ENCODE measurements at places on chromosomes 16 and 17.

GRCh38 chr16:23629516-23629915 is 11.6 kb downstream of the PALB2 start:
- no peak for DNase-seq

DNA sequence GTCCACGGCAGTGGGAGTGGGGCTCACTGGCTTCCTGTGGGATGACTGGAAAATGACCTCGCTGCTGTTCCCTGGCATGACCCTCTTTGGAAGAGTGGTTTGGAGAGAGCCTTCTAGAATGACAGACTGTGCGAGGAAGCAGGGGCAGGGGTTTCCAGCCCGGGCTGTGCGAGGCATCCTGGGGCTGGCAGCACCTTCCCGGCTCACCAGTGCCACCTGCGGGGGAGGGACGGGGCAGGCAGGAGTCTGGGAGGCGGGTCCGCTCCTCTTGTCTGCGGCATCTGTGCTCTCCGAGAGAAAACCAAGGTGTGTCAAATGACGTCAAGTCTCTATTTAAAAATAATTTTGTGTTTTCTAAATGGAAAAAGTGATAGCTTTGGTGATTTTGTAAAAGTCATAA is 7.8 kb upstream of the RNF213 start:
- peak; percentile 80 for DNase-seq

DNA sequence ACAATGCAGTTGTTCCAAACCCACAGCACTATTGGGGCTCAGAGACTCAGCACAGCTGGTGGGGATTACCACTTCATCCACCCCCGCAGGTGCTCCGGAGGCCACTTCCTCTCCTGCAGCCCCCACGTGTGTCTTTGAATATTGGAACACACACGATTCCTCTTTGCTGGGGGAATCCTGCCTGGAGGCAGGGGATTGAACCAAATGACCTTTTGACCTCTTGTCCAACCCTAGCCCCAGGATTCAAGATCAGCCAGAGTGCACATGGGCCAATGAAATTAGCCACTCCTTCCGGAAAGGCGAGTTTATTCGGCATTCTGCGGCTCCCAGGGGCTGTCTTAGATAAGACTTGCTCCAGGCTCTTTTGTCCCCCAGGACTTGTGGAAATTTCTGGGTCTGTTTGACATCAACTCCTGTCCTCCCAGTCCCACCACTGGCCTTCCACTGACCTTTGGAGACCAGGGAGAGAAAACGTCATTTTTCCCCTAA is 350.2 kb downstream of the FOXL1 start:
- DNase-seq = no peak

- no peak for DNase-seq
Observed at GRCh38 chr17:69223809-69224208, 4.8 kb downstream of the ABCA10 start.

DNA sequence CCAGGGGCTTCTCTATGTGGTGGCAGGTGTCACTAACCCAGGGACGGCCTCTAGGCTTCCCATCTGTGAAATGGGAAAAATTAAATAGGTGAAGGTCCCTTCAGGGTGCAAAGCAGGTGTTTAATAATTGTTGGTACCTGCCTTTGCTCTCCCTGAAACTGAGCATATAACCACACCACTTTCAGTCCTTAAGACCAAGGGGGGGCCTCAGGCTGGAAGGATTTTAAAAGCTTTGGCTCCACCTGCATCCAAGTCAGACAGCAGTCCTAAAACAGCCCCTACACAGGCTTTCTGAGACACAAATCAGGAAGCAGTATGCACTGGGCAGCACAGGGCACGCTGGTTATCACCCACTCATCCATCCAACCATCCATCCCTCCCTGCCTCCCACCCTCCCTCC is 55.0 kb downstream of the TK2 start:
- no peak for DNase-seq

- DNase-seq = no peak
Observed at GRCh38 chr17:2745317-2746037, 4.0 kb downstream of the CCDC92B start.

GRCh38 chr17:44928136-44928535 is 12.8 kb upstream of the GFAP start:
- no peak for DNase-seq

DNA sequence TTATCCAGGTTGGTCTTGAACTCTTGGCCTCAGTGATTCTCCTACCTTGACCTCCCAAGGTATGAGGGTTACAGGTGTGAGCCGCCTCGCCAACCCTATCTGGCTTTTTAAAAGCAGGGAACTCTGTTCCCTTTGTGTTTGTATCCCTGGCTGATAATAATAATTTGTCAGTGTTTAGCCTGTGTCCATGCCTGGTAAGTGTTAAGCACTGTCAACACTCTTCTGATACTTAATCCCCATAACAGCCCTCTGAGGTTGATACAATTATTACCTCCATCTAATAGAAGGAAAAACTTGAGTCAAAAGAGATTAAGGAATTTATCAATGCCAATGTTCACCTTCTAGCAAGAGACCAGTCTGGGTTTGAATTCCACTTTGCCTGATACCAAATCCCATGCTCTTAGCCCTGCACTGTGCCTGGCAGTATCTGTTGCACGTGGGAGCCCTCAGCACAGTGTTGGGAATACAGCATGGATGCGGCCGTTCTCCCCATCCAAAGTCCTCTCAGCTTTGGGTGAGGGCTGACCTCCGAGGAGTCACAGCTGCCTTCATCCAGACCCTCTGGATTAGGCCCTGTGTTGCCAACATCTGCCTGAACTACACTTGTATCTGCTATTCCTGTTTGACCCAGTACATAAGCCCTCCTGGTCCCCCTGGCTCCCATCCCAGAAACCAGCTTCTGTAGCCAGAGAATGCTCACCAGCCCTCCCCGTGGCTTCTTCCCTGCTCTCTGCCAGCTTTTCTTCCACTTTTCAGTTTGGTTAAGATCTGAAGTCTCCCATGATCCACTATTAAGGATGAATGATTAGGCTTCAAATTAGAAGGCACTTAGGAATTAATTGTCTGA is 335.6 kb upstream of the ASIC2 start:
- no peak for DNase-seq

DNA sequence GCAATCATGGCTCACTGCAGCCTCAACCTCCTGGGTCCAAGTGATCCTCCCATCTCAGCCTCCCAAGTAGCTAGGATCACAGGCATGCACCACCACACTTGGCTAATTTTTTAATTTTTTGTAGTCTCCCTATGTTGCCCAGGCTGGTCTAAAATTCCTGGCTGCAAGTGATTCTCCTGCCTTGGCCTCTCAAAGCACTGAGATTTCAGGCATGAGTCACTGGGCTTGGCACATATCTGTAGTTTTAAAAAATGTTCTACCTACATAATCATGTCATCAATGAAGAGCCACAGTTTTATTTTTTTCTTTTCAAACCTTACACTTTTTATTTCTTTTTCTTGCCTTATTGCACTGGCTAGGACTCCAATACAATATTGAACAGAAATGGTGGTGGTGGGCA is 33.1 kb upstream of the COL1A1 start:
- DNase-seq = no peak

- no peak for DNase-seq
Observed at GRCh38 chr16:15894571-15895374, 6.4 kb upstream of the CEP20 start.

GRCh38 chr16:26993963-26994362 is 72.8 kb upstream of the C16orf82 start:
- no peak for DNase-seq

DNA sequence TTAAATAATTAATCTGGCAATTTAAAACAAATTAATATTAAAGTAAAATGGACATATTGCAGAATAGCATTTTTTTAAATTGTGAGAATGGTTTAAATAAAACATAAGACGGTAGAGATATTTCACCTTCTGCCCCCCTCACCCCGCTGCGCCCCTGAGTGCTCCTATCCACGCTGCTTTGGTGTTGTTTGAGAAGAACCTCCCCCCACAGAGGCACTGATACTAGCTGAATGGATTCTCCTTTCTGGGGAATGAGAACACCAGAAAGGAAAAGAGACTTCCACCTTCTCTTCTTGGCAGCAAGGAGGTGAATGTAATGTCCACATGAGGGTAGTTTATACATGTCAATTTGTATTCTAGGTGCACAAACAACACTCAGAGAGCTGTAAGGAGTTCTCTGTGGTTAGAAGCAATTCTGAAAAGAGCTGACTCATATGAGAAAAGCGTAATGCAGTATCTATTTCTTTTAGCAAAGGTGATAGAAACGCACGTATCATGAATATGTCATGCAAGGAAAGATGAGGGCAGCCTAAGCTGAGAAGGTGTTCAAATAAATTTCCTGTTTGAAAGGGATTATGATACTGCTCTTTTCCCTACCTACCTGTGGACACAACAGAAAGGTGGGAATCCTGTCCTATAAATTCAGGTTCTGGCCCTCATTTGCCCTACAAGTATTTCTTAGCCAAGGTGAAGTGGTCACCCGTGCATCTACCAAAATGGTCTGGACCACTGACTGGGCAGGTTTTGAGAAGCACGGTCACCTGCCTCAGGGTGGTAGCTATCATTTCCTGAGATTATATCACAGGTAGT is 126.9 kb downstream of the PARN start:
- no peak for DNase-seq

DNA sequence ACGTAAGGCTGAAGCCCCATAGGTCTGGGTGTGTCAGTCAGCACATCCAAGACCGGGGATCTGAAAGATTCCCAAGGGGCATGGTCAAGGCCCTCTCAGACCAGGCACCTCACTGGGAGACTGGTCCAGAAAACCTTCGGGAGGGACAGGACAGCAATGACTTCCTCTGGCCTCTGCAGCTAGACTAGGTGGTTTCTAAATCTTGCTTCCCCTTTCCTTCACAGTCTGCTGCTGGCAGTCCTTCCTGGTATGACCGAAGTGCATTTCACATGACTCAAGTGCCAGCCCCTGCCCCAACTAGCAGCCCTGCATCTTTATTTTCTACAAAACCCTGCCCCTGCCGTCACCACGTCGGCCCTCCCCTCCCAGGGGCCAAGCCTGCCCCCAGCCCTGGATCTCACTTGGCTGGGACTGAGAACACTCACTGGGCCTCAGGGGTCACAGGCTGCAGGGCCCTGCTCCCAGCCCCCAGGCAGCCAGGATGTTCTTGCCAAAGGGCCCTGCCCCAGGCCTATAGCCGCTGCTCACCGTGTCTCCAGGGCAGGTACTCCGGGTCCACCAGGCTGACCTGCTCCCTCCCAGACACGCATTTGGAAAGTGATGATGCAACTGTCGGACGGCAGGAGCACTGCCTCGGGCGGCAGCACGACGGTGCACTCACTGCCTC is 18.3 kb downstream of the POLR3K start:
- DNase-seq = no peak

GRCh38 chr16:69839240-69839688 is 77.1 kb downstream of the WWP2 start:
- DNase-seq = no peak

GRCh38 chr17:68455901-68456338 is 1.4 kb downstream of the WIPI1 start:
- no peak for DNase-seq

GRCh38 chr17:54983260-54983659 is 14.7 kb downstream of the STXBP4 start:
- DNase-seq = no peak

GRCh38 chr17:71440513-71440912 is 680.3 kb upstream of the SOX9 start:
- DNase-seq = no peak

- no peak for DNase-seq
Observed at GRCh38 chr17:54324813-54325212, 502.1 kb downstream of the KIF2B start.

DNA sequence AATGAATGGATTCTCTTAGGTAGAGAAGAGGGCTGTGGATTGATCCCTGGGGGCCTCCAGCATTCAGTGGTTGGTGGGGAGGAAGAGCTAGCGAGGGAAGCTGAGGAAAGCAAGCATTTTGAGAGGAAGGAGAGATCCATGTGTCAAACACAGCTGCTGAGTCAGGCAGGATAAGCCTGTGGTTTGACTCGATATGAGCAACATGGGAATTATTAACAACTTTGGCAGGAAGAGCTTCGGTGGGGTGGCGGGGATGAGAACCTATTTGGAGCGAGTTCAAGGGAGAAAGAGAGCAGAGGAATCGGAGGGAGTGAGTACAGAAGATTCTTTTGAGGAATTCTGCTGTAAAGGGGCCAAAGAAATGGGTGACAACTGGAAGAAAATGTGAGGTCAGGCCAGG is 59.5 kb upstream of the CDC42EP4 start:
- no peak for DNase-seq

GRCh38 chr17:33583518-33584417 is 290.7 kb upstream of the ASIC2 start:
- no peak for DNase-seq

DNA sequence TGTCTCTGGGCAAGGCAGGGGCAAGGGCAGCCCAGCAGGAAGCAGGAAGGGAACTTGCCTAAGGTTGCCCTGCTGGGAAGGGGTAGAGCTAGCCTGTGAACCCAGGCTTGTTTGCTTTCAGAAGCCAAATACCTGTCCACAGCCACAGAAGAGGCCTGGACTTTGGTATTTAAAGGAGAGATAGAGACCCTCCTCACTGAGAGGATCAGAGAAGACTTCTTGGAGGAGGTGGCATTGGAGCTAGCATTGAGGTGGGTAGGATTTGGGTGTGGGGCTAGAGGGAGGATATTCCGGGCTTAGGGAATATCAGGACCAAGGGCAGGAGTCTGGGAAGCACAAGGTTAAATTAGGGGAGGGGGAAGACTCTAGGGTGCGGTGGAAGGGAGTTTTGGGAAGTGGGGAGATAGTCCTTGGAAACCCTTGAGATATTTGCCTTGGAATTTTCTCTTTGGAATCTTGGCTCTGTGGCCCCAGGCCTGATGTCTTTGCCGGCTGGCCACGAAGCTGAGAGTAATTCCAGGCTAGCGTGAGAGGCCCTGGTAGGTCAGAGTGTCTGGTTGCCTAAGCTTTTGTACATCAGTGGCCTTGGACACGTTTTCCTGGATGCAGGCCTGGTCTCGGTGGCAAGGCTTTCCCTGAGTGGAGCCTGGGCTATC is 13.1 kb upstream of the ETV4 start:
- no peak for DNase-seq

GRCh38 chr16:1137604-1138003 is 15.3 kb upstream of the CACNA1H start:
- no peak for DNase-seq

GRCh38 chr17:20263595-20263994 is 203.7 kb downstream of the LGALS9B start:
- DNase-seq = no peak

- no peak for DNase-seq
Observed at GRCh38 chr16:31377210-31377903, 15.8 kb upstream of the ITGAD start.

DNA sequence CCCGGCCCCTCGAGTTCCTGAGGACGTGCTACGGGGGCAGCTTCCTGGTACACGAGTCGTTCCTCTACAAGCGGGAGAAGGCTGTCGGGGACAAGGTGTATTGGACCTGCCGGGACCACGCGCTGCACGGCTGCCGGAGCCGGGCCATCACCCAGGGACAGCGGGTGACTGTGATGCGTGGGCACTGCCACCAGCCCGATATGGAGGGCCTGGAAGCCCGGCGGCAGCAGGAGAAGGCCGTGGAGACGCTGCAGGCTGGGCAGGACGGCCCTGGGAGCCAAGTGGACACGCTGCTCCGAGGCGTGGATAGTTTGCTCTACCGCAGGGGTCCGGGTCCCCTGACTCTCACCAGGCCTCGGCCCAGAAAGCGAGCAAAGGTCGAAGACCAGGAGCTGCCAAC is 21.4 kb downstream of the FLYWCH1 start:
- no peak for DNase-seq
